CD4-positive, alpha-beta T cell treated with Interferon gamma for 1 hour (primary cell): ENCODE measurements at places on chromosomes 6 and 20.

GRCh38 chr20:38630727-38631126, 29.1 kb downstream of the ARHGAP40 start:
- DNase-seq = no peak

DNA sequence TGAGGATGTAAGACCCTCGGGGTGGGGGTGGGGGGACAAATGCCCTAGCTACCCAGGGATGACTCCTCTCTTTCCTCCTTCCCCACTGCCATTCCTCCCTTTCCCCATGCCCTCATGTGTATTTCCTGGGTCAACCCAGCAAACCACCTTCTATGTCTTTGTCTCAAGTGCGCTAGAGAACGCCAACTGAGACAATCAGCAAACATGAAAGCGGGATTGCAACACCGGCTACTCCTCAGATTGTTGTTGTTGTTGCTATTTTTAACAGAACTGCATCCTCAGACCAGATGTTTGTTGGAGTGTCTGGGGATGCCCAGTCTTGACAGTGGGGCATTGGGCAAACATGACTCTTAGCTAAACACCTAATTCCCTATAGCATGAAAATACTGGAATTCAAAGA, 39.3 kb upstream of the HIVEP1 start:
- DNase-seq = no peak

GRCh38 chr6:53746442-53747103, 48.2 kb upstream of the LRRC1 start:
- DNase-seq = no peak

DNA sequence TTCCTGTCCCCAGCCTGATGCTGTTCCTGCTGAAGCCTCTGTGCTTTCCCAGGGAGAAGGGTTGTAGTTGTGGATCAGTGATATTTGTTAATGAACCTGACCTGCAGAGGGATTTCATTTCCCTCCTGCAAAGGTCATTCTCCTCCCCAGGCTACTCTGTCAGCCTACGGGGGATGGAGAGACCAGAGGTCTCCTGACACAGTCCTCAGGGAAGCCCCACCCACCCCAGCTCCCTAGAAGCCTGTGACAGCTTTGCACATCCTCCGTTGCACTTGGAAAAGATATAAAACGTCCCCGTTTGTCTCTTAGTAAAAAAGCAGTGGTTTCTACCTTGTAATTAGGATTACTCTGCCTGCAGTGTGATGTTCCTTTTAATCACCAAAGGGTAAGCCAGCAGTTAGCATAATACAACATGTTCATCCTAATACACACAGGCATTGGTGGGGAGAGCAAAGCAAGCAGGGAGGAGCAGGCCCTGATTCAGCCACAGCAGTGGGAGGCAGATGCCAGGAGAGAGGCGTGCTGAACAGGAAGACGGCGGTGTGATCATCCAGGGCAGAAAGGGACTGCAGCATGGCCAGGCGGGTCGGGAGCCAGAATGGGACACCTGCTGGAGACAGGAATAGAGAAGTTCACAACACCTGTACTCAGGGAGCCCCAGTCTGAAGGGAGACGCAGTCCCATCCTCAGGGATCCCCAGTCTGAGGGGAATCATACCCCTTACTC, 293.5 kb downstream of the LRFN2 start:
- DNase-seq = no peak

DNA sequence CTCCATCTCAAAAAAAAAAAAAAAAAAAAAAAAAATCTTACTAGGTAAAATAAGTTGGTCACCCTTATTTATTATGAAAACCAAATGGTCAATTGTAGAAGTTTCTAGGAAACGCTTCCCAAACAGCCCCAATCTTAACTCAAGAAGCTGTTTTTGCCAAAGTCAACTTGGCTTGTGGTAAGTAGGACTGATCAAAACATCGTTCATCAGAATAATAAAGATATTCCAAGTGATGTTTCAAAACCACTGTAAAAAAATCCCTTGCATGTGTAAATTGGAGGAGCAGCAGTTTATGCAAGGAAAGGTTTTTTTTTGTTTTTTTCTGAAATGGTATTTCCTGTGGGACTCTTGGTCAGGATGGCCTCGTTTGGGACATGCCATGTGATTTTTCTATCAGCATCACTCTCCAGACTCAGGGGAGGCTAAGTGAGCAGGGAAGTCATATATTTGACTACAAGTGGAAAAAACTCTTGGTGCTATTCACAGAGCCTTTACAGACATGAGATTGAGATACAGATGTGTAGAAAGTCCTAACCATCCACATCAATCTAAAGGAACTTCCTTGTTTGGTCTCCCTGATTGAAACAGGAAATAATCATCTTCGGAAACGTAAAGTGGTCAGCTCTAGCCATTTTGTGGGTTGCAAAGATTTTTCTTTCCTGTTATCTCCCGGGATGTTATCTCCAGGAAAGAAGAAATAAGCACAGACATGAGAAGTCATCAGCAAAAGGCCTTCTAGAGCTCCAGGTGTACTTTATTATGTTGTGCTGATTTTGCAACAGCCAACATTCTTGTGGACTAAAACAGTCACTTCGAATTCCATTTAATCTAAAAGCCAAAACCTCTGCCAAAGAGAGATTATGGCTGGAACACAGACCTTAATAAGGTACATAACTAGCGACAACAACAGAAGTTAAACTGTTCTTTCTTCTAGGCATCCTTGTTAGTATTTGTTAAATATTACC, 177.8 kb downstream of the EDN1 start:
- DNase-seq = no peak
